ENCODE measurements at places on chromosomes 12 and 14.

GRCh38 chr14:59897757-59898383 lies 22.1 kb upstream of the LRRC9 start:
- DNase-seq: no peak

DNA sequence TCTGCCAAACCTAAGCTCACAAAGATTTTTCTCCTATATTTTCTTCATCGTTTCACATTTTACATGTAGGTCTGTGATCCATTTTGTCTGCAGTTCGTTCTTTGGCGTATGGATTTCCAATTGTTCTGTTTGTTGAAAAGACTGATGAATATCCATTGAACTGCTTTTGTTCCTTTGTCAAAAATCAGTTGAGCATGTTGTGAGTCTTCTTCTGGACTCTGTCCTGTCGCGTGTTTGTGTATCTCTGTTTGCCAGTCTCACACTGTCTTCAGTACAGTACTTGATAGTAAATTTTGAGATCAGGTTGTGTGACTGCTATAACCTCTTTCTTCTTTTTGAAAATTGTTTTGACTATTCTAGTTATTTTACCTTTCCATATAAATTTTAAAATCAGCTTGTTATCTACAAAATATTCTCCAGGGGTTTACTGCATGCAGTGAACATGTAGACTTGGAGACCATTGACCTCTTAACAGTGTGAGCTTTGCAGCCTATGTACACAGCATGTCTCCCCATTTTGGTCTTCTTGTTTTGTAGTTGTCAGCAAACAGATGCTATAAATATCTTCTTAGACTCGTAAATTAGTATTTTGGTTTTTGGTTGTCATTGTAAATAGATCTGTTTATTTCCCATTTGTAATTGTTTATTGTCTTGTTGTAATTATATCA lies 94.0 kb upstream of the DYNC1H1 start:
- no peak for DNase-seq

GRCh38 chr12:105335856-105336255 lies 5.4 kb downstream of the C12orf75 start:
- DNase-seq: no peak

DNA sequence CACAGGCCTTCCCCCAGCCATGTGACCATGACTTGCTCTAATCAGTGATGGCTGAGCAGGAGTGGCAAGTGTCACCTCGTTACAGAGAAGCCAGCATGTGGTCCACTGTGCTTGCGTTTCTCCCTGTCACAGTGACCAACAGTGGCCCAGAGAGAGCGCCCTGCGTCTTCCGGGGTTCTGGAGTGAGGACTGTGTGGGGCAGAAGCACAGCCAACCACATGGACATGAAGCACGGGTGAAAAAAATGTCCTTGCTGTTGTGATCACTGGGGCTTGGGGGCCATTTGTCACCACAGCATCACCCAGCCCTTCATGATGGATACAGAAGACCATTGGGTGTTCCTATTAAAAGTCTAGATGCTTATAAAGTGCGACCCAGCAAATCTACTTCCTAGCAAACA lies 174.6 kb upstream of the C14orf180 start:
- no peak for DNase-seq

DNA sequence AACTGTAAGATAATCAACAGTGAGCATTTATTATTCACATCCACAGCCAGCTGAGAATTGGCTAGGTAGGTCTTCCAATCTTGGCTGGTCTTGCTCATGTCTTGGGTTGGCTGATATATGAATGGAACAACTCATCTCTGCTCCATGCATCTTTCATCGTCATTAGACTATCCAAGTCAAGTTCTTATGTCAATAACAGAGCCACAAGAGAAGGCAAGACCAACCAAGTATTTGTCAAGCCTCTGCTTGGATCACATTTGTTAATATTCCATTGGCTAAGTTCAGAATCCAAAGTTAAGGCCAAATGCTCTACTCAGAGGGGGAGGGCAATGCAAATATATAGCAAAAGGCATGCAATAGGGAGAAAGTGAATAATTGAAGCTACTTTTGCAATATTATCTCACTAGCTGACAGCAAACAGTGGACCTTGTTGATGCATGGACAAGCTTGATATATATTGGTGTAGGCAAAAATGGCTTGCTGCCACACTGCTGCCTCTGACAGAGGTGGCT lies 53.1 kb downstream of the WASHC3 start:
- DNase-seq: no peak

DNA sequence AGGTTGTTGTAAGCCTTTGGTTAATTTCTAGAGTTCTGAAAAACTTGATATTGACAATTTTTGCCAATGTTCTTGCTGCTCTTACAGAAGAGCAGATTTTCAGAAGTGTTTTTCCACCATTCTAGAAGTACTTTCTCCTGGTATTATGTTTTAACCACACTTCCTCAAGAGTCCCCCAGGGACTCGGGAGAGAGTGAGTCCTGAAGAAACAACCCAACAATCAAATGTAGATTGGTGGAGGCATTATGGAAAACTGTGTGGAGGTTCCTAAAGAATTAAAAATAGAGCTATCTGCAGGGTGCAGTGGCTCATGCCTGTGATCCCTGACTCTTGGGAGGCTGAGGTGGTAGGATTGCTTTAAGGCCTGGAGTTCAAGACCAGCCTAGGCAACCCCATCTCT lies 26.7 kb downstream of the OR10P1 start:
- DNase-seq: no peak

GRCh38 chr12:116818341-116818856 lies 62.8 kb downstream of the HRK start:
- no peak for DNase-seq

DNA sequence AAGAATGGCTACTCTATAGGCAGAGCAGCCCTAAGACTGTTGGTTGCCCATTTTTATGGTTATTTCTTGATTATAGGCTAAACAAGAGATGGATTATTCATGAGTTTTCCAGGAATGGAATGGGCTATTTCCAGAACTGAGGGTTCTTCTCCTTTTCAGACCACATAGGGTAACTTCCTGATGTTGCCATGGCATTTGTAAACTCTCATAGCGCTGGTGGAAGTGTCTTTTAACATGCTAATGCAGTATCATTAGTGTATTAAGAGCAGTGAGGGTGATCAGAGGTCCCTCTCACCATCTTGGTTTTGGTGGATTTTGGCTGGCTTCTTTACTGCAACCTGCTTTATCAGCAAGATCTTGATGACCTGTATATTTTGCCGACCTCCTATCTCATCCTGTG lies 904.6 kb upstream of the FBXO33 start:
- no peak for DNase-seq

DNA sequence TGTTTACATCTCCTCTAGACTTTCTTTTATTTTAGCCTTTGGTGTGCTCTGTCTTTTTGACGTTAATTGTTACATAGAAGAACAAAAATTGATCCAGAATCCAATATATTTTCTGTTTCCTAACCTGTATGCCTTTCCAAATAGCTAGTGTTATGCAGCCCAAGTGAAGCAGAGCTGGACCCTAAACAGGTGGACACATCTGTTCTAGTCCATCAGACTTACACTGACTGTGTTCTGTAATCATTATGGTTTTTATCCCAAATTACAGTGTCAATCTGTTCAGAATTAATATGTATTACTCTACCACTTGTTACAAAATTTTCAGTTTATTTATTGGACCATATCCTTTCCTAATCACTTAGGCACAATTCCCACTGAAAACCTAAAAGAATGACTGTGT lies 176.8 kb upstream of the FOXG1 start:
- DNase-seq: no peak

DNA sequence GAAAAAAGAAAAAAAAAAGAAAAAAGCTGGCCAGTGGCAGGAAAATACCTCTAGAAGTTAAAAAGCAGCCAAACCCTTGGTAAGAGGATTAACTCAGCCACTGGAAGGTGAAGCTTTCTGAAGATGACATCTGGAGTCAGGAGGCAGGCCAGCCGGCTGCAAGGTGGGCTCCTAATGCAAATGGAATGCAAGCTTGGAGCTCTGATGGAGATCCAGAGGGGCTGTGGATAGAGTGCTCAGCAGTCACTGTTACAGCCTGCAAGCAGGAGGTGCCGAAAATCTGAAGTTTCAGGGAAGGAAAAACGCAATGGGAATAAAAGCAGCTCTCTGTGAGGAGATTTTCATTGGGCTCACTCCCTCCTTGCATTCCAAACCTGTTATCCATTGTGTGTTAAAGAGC lies 41.0 kb downstream of the GSC start:
- no peak for DNase-seq

All from T1000 (cell line).